Activated CD4-positive, CD25-positive, alpha-beta regulatory T cell (primary cell): ENCODE measurements at places on chromosomes 2 and 18.

- no peak for DNase-seq
Observed at GRCh38 chr2:120650022-120650644, 85.5 kb upstream of the GLI2 start.

DNA sequence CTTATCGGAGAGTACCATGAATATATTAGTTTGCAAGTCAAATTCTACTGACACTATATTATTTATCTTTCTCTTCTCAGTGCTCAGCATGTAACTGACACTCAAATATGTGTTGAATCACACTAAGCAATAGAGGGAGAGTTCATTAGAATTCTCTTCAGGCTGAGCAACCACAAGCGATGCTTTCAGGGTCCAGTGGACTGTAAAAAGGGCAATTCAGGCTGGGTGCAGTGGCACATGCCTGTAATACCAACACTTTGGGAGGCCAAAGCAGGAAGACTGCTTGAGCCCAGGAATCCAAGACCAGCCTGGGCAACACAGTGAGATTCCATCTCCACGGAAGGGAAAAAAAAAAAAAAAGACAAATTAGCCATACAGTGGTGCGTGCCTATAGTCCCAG lies 16.3 kb downstream of the PDE6D start:
- DNase-seq = no peak

- no peak for DNase-seq
Observed at GRCh38 chr2:15242936-15243461, 318.1 kb downstream of the NBAS start.

GRCh38 chr2:68971591-68972231 lies 2.7 kb upstream of the GKN1 start:
- no peak for DNase-seq

GRCh38 chr2:12587228-12587627 lies 129.5 kb upstream of the TRIB2 start:
- no peak for DNase-seq

GRCh38 chr2:172373766-172374165 lies 53.6 kb upstream of the ITGA6 start:
- DNase-seq = no peak

DNA sequence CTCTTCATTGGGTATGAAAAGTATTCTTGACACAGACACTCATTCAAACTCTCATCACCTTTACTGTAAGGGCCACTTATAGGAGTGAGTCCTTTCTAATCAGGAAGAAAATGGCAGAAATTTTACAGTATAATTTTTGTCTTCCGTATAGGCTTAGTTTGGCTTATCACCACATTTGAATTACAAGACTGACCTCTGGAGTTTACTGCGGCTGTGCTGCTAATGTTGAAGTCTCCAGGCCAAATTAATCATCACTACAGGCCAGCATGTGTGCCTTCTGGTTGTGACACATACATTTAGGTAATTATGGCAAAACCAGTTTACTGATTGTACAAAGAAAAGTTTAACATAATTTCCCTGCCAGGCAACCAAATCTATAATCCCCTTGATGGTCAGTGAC lies 753.6 kb upstream of the GCFC2 start:
- no peak for DNase-seq
